Endothelial cell (in vitro differentiated cells): ENCODE measurements at places on chromosomes 1 and 21. TPM values are rescaled to one million over a fixed set of nuclear protein-coding genes. Genes with fewer than 3 reads are reported as not detected.
A peak's percentile ranks its signal among the peaks of the same experiment; 100 is the strongest.

DNA sequence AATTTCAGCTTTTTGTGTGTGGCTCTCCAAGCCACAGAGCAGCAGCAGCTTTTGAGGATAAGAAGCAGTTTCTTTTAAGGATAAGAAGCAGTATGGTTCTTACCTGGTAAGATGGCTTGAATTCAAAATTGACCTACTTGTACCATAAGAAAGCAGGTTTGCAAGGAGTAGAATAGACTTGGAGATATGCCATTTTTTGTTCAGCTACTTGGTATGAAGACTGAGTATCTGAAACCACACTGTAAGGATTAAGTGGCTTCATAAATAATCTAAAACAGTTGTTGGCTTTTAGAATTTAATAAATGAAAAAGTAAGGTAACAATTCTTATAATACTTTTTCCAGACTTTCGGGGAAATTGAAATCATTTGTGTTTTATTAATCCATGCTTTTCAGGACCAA is 74.2 kb downstream of the ATF6 start:
- DNase-seq = no peak

DNA sequence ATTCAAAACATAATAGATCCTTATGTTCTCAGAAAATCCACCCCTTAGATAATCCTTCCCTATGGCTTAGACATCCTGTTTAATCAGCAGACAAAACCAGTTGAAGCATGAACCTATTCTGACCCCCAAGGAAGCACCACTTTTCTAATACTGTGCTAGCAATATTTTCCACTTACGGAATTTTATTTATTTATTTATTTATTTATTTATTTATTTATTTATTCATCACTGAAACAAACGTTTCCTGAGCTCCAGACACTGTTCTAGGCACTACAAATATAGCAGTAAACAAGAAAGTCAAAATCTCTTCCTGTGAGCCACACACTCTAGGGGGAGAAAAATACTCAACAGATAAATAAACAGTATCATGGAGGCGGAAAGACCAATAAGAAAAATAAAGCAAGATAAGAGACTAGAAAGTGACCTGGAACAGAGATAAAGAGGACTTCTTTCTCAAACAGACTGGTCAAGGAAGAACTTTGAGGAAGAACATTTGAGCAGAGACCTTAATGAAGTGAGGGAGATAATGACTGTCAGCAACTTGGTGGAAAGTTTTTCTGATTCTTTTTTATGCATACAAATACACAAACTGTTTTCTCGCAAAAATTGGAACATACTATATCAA is 145.5 kb upstream of the POGK start:
- no peak for DNase-seq

DNA sequence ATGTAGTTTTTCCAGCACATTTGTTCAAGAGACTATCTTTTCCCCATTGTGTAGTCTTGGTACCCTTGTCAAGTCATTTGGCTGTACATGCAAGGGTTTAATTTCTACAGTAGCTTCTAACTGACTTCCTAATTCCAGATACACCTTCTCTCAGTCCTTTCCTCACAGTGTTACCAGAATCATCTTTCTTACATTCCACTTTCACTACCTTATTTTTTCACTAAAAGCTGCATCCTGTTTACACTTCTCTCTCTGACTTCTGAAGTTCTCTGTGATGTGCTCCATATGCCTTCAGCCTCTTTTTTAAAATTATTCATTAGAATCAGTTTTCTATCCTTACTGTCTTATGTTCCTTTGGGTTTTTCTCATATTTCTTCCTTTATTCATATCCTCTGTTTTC is 57.1 kb upstream of the RWDD3 start:
- no peak for DNase-seq

- no peak for DNase-seq
Observed at GRCh38 chr1:29876902-29877301, 640.6 kb downstream of the PTPRU start.

GRCh38 chr1:14010476-14010875 is 310.5 kb downstream of the PRDM2 start:
- no peak for DNase-seq

DNA sequence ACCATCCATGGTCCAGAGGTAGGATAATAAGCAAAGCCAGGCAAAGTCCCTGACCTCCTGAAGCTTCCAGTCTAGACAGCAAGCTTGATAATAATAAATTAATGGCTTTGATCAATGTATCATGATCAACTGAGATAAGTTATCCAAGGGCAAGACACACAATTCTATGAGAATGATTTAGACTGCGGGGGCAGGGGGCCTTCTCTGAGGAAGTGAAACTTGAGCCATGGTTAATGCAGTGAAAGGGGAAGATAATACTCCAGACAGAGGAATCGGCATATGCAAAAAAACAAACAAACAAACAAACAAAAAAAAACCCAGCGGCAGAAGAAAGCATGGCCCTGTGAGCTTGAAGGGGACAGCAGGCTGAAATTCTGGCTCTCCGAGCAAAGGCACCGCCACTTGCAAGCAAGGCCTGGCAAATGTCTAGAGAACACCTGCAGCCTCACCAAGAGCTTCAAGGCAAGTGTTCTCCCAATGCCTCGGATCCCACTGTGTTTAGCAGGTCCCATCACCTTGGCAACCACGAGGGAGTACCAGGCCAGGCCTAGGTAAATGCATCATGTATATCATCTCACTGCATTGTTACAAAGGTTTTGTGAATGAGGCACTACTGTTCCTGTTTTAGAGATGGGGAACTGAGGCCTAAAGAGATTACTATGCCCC is 24.9 kb downstream of the CSMD2 start:
- DNase-seq = no peak

DNA sequence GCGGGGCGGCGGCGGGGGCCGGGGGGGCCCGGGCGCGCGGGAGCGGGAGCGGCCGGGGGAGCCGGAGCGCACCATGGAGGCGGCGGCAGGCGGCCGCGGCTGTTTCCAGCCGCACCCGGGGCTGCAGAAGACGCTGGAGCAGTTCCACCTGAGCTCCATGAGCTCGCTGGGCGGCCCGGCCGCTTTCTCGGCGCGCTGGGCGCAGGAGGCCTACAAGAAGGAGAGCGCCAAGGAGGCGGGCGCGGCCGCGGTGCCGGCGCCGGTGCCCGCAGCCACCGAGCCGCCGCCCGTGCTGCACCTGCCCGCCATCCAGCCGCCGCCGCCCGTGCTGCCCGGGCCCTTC is 546 bp downstream of the SKI start:
- DNase-seq = no peak

DNA sequence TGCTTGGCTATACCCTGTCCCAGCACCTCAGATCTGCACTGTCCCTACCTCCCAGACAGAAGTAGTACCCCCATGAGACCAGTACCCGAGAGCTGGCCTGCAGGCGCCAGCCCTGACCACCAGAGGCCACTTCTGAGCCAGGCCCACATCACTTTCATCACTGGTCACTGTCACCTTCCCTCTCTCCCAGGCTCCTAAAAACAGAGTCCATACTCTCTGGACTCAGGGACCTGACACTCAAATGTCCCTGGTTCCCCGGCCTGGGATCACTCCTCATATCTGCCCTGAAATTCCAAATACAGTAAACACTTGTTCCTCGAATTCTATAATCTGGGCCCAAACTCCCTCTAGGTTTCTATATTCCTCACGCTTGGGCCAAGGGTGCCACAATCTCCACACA is 18.7 kb downstream of the TMEM53 start:
- DNase-seq = peak; percentile 49

DNA sequence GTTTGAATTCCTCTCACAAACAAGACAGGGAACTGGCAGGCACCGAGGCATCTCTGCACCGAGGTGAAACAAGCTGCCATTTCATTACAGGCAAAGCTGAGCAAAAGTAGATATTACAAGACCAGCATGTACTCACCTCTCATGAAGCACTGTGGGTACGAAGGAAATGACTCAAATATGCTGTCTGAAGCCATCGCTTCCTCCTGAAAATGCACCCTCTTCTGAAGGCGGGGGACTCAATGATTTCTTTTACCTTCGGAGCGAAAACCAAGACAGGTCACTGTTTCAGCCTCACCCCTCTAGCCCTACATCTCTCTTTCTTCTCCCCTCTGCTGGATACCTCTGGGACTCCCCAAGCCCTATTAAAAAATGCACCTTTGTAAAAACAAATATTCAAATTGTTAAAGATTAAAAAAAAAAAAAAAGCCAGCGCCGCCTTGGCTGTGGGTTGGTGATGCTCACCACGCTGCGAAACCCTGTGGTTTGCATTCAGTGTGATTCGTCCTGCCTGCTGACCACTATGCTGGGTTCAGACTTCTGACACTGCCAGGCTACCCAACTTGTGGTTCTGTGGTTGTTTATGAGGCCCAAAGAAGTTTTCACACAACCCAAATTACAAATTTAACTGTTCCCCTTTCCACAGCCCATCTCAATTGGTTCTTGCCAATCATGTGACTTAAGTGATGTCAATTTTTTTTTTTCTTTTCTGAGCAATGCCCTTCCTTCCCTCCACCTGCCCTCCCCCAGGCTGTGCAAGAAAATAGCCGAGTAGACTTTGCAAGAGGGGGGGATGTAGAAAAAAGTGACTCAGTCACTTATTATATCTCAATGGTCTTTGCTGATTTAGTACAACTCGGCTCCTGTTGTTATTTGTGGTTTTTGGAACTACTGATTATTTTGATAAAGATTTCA is at the start of gene RUNX1:
TSS of gene RUNX1 (minus strand) at position 597 of the 912 bp plus-strand sequence.
- no peak for DNase-seq

GRCh38 chr1:185409763-185410528 is 92.9 kb upstream of the IVNS1ABP start:
- no peak for DNase-seq

DNA sequence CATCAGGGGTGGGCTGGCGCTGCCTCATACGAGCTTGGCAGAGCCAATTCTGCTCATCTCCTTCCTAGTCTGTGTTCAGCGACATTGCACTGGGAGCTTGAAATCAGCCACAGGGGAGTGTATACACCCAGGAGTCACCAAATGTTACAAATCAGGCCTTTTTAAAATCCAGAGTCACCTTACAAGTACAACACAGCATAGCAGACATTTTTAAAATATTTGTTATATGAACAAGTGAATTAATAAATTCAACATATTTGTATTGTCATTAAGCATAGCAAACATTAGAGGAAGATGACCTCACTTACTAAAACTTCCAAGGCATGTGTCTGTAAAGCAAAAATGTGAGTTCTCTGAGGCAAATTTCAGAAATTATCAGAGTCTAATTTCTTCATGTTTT is 210.0 kb downstream of the HLX start:
- DNase-seq = no peak

DNA sequence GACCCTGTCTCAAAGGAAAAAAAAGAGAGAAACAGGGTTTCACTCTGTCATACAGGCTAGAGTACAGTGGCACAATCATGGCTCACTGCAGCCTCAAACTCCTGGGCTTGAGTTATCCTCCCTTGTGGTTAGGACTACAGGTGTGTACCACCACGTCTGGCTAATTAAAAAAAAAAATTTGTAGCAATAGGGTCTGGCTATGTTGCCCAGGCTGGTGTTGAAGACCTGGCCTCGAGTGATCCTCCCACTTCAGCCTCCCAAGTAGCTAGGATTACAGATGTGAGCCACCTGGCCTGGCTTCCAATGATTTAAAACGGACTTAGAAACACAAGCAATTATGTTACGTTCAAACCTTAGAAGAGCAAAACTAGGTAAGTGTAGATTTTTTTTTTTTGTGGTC is 22.1 kb downstream of the GOLPH3L start:
- DNase-seq = no peak

- no peak for DNase-seq
Observed at GRCh38 chr1:247797518-247797917, 26.4 kb downstream of the OR14A16 start.

GRCh38 chr1:90800012-90800717 is 83.1 kb upstream of the BARHL2 start:
- no peak for DNase-seq

The UTS2 gene
- total RNA-seq = not detected

The ZNF697 gene
- 13.3 TPM for total RNA-seq

The PMVK gene
- total RNA-seq = 26.7 TPM

The FAM229A gene
- total RNA-seq = 8.5 TPM

The HES4 gene
- 144 TPM for total RNA-seq

The ACTN2 gene
- 0.21 TPM for total RNA-seq
